NCI-H146 (cell line): ENCODE measurements at places on chromosomes 1 and 21.

DNA sequence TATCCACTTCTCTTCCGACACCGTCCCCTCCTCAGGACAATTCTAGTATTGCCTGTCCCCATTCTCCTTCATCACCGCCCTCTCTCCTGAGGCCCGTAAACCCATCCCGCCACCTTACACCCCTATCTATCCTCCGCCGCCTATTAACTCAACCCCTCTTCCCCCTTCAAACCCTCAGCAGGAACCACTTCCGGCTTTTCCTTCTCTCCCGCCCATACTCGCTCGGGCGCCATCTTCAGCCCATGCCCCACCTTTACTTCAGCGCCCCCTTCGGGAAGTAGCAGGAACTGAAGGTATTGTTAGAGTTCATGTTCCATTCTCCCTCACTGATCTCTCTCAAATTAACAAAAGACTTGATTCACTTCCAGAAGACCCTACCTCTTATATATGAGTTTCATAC is 31.6 kb downstream of the VN1R5 start:
- no peak for DNase-seq

GRCh38 chr1:238611406-238611805 is 720.7 kb upstream of the ZP4 start:
- DNase-seq: no peak

DNA sequence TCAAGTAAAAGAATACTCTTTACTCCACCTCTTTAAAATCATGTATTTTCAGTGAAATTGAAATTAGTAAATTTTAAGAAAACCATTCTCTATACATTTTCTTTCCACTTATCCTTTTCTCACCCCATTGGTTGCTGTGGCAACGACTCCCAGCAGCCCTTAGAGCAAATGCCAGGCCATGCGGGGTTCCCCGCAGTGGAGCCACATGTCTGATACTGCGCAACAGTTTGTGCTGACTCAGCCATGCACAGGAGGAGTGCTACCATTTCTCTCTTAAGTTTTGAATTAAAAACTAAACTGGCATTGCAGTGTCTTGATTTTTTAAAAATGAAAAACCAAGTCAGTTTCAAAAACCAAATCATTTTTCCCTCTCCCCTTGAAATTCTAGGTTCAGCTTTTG is 214.1 kb upstream of the L1TD1 start:
- no peak for DNase-seq

DNA sequence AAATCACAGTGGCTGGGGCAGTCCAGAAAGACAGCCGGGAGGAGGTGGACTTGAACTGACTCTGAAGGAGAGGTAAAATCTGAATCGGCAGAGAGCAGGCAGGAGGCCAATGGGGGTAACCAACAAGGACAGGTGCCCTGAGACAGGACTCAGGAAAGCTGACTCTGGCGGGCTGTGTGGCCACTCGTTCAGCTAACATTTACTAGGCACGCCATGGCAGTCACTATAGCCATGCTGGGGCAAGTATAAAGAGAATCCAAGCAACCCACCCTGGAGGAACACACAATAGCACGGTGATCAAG is 7.4 kb downstream of the TIAM1 start:
- DNase-seq: no peak

DNA sequence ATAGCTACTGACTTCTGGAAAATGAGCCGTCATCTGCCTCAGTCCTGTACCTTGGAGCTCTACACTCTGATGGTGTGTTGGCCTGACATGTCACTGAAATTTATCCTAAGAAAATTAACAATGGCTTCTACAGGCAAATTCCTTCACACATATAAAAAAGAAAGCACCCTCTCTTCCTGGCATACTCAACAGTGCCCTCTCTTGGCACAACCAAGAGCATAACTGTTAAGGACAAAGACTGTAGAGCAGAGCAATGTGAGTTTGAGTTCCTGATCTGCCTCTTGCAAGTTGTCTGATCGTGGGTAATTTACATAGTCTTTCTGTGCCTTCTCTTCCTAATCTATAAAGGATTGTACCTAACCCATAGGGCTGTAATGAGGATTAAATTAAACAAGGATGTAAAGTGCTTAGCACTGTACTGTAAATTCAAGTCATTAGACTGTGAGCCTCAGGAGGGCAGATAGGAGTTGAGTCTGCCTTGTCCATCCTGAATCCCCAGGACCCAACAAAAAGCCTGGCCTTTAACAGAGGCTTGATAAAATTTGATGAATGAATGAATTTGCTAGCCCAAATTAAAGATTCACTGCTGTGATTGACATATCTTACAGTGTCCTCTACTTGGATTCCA is 83.5 kb downstream of the SYF2 start:
- DNase-seq: no peak

DNA sequence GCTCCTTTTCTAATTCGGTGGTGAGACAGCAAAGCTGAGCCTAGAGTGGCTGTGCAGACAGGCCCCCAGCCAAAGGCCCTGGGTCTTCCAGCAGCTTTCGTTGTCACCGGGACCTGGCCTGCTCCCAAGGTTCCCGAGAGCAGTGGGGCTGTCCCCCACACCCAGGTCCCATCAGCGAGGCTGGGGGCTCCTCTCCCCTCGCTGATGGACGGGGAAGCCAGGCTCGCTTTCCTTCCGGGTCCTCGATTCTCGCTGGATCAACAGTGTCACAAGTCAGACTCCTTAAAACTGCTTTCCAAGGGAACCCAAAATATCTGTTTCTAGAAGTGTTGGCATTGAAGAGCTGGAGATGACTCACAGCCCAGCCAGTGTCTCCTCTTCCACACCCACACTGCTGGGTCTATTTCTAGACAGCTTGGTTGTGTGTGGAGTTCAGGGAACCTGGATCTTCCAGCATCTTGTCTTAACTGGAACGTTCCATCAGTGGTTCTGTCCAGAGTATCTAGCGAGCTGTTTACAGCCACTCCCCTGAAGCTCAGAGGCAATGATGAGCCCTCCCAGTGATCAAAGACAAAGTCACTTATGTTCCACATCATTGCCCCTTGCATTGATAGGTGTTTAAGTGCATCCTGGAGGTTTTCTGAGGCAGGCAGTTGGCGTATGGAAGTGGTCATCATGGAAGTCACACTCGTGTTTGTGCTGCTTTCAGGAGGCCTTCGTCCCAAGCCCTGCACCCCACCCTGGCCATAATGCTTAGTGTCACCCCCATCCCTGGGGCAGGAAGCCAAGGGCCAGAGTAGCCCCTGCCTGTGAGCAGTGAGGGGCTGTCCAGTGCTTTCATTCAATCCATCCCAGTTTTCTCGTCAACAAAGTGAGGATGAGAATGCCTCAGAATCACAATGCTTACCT is 35.2 kb downstream of the RRP1 start:
- DNase-seq: no peak

DNA sequence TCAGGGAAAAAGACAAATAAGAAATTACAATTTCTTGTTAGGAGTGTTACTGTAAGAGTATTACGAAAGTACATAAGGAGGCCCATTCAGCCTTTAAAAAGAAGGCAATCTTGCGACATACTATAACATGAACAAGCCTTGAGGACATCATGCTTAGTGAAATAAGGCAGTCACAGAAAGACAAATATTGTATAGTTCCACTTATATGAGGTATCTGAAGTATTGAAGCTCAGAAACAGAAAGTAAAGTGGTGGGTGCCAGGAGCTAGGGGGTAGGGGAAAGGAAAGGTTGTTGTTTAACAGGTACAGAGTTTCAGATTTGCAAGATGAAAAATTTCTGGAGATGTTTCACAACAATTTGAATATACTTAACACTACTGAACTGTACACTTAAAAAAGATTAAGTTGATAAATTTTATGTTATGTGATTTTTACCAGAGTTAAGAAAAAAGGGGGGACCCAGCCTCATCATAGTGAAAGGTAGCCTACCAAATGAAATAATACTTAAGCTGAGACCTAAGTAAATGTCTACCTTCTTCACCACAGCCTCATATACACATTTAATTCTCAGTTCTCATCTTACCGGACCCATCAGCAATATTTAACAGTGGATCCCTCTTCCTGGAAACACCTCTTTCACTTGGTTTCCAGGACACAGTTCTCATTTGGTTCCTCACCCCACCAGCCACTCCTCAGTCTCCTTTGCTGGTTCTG is 19.5 kb downstream of the USP24 start:
- DNase-seq: no peak

DNA sequence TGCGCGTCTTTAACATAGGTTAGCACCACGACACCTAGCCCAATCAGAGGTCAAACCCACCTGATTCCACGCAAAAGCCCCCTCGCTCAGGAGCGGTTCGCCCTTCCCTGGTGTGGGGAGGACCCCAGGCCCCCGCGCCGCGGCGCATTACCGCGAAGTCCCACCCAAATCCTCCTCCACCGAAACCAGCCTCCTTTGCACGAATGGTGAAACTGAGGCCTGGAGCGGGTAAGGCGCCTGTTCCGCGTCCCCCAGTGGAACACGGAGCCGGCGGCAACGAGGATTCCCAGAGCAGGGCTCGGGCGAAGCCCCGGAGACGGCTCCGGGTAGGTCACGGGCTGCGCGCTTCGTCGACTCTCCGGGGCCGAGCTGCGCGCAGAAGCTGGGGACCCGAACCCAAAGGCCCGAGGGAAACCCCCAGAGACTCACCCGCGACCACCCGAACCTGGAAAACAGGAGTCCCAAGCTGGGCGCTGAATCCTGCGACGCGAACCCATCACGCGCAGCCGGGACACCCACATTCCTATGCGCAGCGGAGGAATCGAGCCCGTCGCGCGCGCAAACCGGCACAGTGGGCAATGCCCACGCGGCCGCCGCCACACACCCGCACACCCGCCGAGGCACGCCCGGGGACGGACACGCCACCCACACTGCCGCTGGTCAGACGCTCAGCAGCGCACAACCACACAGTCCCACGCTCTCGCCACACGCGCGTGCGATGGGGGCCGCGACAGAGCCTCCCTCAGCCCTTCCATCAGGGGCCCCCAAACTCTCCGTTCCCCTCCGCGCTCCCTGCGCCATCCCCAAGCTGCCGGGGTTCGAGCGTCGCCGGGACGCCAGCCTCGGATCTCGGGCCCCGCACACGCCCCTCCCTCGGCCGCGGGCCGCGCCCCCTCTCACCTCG is 507 bp downstream of the GLIS1 start:
- DNase-seq: no peak
